NCI-H1436 treated with DMSO at 0.1 percent for 48 hours (cell line): ENCODE measurements at places on chromosomes 13 and 19.

- no peak for DNase-seq
These were observed 1563.6 kb downstream of the OLFM4 start for GRCh38 chr13:54592201-54592600.

DNA sequence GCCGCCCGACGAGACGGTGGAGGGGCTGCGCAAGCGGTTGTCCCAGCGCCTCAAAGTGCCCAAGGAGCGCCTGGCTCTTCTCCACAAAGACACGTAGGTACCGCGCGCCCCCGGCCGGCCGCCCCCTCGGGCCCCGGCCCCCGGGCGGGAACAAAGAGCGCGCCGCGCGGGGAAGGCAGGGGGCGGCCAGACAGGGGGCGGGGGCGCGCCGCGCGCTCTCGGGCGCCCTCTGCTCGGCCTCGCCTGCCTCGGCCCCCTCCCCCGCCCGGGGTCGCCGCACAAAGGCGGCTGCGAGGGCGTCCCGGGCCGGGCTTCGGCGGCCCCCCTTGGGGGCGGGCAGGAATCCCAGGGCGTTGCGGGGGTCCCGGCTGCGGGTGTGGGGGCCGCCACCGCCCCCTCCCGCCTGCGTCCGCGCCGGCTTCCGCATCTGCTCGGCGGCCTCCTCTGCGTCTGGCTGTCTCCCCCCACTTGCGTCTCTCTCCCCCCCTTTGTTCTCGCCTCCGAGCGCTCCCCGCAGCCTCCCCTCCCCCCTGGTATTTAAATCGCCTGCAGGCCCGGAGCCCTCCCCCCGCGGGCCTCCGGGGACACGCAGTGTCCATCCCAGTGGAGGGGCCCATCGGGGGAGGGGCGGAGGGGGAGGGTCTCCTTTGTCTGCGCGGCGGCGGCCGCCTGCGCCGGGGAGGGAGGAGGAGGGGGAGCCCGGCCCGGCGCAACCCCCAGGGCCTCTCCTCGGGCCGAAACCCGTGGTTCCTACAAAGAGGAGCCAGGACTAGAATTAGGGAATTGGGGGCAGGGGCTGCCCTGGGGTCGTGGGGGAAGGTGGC, 2.3 kb downstream of the MIDN start:
- DNase-seq: no peak

DNA sequence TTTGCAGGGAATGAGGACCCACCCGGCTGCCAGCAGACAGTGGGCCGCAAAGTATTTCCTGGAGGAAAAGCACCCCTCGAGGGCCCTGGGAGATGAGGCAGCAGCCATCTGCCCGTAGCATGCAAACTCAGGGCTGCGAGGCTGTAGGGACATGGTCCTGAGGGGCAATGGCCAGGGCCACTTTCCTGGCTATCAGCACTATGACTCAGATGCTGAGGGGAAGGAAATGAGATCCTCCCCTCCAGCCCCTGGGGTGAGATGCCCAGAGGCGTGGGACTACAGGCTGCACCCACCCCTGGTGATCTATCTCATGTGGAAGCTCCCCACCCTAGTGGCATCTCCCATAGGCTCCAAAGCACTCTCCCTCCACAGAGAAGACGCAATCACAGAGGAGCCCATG, 80.1 kb downstream of the SLC7A1 start:
- no peak for DNase-seq

- DNase-seq: no peak
These were observed 7.8 kb downstream of the CPB2 start for GRCh38 chr13:46097015-46097414.

DNA sequence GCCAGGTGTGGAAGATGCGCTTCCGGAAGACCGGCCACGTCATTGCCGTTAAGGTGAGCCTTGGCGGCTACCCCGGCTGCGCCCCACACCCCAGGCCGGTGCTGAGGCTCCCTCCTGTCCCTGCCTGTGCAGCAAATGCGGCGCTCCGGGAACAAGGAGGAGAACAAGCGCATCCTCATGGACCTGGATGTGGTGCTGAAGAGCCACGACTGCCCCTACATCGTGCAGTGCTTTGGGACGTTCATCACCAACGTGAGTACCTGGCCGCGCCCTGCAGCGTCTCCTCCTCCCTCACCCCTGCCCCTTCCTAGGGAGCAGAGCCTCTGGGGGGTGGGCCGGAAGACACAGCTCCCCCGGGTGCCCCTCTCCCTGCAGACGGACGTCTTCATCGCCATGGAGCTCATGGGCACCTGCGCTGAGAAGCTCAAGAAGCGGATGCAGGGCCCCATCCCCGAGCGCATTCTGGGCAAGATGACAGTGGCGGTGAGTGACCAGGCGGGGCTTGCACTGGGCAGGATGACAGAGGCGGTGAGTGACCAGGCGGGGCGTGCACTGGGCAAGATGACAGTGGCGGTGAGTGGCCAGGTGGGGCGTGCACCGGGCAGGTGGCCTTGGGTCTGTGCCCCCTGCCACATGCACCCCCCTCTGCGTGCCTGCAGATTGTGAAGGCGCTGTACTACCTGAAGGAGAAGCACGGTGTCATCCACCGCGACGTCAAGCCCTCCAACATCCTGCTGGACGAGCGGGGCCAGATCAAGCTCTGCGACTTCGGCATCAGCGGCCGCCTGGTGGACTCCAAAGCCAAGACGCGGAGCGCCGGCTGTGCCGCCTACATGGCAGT, 4.1 kb upstream of the TGFBR3L start:
- DNase-seq: no peak

DNA sequence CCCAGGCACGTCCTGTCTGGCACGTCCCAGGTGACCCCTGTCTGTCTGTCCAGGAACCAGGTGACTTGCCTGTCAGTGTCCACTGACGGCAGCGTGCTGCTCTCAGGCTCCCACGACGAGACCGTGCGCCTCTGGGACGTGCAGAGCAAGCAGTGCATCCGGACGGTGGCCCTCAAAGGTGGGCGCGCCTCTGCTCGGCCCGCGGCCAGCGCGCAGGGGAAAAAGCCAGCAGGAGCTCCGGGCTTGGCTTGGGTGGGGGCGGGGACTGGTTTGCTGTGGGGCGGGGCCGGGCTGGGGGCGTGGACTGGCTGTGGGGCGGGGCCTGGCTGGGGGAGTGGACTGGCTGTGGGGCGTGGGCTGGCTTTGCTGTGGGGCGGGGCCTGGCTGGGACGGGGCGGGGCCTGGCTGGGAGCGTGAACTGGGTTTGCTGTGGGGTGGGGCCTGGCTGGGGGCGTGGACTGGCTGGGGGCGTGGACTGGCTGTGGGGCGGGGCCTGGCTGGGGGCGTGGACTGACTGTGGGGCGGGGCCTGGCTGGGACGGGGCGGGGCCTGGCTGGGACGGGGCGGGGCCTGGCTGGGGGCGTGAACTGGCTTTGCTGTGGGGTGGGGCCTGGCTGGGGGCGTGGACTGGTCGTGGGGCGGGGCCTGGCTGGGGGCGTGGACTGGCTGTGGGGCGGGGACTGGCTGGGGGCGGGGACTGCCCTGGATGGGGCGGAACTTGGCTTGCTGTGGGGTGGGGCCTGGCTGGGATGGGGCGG, 7.2 kb downstream of the WDR18 start:
- DNase-seq: no peak

- no peak for DNase-seq
These were observed 16.8 kb downstream of the CLEC11A start for GRCh38 chr19:50739914-50740426.

DNA sequence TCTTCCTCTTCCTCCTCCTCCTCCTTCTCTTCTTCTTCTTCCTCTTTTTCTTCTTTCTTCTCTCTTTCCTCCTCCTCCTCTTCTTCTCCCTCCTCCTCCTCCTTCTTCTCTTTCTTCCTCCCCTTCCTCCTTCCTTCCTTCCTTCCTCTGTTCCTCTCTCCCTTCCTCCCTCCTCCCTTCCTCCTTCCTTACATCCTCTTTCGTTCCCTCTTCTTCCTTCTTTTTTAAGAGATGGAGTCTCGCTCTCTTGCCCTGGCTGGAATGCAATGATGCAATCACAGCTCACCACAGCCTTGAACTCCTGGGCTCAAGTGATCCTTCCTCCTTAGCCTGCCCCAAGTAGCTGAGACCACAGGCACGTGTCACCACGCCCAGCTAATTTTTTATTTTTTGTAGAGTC, 13.2 kb downstream of the EHD2 start:
- DNase-seq: no peak

DNA sequence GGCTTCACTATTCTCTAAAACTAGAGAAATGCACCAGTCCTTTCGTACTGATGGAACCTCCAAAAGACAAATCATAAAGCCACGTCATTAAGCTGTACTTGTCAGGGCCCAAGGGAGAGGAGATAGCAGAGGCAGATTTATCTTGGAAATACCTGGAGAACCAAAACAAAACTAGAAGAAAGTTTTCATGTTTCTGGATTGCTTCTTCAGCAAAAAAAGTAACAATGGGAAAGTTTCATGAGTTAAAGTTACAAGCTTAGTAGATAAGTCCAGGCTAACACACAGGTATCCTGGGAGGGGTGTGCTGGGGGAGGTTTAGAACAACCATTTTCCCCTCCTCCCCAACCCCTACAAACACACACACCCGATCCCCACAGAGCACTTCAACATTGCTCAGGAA, 21.6 kb downstream of the RANBP3 start:
- no peak for DNase-seq

- DNase-seq: no peak
These were observed 9.1 kb downstream of the CDX2 start for GRCh38 chr13:27959976-27960361.

- DNase-seq: peak; percentile 23
These were observed 805.6 kb upstream of the ARGLU1 start for GRCh38 chr13:107373551-107373950.

DNA sequence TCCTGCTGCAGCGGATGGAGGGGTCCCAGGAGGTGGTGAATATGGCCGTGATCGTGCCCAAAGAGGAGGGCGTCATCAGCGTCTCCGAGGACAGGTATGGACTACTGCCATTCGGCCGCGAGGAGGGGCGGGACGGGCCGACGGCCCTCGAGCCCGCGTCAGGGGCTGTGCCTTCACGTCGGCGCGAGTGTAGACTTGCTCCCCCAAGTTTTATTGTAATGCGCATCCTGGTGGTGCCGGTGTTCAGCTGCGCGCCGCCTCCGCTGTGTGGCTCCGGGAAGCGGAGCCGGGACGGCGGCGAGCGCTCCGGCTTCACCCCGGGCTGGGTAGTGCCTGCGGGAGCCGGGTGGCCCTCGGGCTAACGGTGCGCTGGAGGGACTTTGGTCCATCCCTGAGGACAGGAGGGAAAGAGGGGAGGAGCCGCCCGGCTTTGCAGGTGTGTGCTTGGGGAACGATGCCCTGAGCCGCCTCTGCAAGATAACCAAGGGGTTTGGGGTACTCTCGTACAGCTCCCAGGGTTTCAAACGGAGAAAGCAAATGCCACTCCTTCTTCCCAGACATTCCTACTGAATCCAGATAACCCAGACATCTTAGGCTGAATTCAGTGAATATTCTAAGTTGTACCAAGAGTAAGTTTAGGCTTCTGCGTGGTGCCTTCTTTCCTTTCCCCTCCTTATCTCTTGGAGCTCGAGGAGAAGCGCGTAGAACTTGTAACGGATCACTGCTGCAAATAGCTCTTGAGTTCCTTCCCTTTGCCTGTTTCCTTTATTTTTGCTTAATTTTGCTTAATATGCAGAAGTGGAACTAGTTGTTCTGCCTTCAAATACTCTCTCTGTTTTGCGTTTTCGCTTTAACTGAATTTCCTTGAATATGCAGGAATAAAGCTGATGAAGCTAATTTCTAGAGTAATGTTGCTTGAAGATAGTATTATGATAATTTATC, 740 bp downstream of the WDFY2 start:
- DNase-seq: no peak

DNA sequence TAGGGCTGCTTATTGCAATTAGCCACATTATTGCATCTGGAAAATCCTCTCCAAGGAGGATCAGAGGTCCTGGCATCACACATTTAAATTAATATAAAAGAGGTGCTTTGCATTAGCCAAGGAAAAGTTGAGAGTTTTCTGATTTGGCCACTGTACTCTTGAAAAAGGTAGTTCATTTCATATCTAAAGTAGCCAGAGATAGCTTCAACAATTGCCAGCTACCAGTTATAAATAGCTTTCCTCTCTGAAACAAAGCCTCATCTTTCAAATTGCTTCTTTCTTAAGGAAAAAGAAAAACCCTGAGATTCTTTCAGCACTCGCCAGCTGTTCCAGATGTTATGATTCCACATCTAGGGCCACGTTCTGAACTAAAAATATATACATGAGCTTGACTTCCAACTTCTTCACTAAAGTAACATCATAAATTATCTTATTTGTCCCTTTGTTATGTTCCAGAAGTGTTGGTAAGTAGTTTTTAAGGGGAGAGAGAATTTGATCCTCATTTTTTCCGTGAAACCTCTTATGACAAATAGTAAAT, 69.6 kb downstream of the ERCC5 start:
- no peak for DNase-seq
